ENCODE measurements at places on chromosomes 7 and 10. TPM values are rescaled to one million over a fixed set of nuclear protein-coding genes. Genes with fewer than 3 reads are reported as not detected.

The SEMA4G gene
- total RNA-seq = 10.8 TPM

The PKD2L1 gene
- 9.2 TPM for total RNA-seq

The AKR1D1 gene
- not detected for total RNA-seq

DNA sequence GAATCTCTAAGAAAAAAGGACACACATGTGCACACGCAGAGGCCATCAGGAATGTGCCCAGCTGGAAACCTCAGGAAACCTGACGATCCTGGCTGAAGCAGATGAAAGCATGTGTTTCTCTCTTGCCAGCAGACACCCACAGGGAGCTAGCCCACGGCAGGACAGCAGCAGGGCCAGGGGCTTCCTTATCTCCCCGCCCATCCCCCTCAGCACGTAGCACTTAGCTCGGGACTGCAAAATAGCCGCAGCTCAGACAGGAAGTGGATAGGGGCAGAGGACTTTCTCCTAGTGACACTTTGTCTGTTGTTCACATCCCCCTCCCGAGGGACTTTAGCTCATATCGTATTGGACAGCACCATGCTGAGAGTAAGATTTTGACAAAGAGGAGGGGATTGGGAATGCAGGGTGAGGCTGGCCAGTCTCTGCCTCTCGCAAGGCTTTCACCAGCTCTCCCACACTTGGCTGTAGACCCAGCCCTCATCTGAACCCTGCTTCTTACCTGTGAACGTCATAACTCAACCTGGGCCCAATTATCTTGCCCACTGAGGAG is 63.8 kb downstream of the MKI67 start:
- peak; percentile 7 for DNase-seq

DNA sequence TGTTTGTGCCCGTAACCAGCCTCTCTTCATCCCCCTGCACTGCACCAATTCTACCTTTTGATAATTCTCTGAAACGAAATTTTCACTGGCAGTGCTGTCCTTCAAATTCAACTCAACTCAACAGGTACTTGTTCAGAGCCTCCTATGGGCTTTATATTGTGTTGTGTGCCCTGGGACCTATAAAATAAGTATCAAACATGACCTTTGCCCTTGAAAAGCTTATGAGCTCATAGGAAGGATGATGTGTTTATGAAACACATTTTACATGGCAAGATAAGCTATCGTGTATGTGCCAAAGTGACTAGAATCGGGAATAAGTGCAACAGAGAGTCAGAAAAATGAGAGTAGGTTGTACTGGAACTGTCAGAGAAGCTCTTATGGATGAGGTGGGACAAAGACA is 923.5 kb downstream of the LRMDA start:
- no peak for DNase-seq

GRCh38 chr7:94028768-94029167 is 24.6 kb upstream of the BET1 start:
- DNase-seq = no peak

DNA sequence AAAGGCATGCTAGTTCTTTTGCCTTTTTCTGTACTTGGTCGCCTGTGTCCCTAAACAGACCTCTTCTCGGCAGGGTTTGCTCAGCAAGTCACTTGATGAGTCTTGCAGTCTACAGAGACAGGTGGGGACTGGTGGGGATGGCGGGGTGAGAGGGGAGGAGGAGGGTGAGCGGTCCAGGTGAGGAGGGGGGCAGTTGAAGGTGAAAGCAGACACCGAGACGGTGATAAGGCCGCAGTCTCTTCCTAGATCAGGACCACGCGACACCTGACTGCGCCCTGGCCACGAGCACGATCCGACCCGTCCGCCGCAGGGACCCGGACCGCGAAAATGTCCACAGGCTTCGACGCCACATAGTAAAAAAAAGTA is 566 bp downstream of the ASNS start:
- DNase-seq = no peak

DNA sequence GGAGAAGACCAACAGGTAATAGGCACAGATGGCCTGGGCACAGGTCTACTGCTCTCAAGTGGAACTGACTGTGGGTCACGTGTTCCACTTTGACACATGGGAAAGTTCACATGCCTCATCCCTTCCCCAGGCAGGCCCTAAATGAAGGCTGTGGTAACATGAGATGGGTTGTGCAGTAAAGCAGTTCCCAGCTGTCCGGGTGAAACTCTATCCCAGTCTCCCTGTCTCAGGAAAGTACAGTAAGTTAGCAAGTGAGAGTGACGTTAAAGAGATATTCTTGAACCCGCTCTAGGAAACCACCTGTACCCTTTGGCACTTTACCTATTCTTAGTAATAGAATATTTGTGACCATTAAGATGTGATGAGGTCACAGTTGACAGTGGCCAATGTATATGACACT is 343.7 kb upstream of the AOAH start:
- no peak for DNase-seq

DNA sequence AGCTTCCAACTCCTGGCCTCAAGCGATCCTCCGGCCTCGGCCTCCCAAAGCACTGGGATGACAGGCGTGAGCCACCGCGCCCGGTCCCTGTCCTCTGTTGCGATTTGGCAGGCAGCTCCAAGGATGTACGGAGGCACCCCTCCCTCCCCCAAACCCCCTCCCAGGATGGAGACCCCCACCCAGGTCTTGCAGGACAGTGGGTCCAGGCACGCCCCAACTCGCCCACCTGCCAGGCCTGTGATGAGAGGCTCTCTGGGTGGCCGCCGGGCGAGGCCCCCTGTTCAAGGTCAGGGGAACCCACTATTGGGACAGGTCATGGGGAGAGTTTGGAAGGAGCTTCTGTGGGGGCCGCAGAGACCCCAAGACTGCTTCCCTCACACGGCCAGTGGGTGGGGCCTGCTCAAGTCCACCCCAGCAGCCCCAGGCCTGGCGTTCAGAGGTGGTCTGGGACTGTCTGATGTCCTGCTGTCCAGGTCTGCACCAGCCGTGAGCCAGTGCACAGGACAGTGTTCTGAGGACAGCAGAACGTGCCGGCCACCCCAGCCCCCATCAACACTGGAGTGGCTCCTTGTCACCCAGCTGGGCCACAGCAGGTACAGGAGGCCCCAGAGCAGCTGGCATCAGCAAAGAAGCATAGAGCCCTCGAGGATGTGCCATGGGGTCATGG is 2.5 kb downstream of the ADAP1 start:
- peak; percentile 44 for DNase-seq

DNA sequence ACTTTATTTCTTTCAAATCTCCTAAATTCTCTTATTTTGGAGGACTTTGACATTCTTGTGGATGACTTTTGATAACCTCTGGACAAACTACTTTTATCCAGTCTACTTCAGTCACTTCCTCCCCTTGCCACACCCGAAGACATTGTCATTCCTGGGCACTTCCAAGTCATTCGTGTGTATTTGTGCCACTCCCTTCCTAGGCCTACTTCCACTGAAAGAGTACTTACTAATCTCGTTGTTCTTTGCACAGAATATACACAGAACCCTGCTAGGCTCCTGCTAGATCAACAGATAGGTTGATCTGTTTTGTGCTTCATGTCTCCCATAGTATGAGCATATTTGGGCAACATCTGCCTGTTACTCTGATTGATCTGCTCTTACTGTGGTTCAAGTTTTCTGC is 355.4 kb downstream of the HGF start:
- no peak for DNase-seq

- no peak for DNase-seq
Observed at GRCh38 chr10:78471723-78472550, 438.3 kb downstream of the RPS24 start.

- no peak for DNase-seq
Observed at GRCh38 chr7:25262586-25262985, 34.3 kb upstream of the NPVF start.
